ENCODE measurements at places on chromosomes 7 and 10.
A peak's percentile ranks its signal among the peaks of the same experiment; 100 is the strongest.

- DNase-seq, result no peak
Observed at GRCh38 chr10:93851169-93851568, 42.6 kb upstream of the SLC35G1 start.

GRCh38 chr7:54397836-54398612 lies 144.2 kb upstream of the VSTM2A start:
- DNase-seq, result no peak

GRCh38 chr10:112963835-112964234 lies 13.8 kb downstream of the TCF7L2 start:
- DNase-seq, result no peak

DNA sequence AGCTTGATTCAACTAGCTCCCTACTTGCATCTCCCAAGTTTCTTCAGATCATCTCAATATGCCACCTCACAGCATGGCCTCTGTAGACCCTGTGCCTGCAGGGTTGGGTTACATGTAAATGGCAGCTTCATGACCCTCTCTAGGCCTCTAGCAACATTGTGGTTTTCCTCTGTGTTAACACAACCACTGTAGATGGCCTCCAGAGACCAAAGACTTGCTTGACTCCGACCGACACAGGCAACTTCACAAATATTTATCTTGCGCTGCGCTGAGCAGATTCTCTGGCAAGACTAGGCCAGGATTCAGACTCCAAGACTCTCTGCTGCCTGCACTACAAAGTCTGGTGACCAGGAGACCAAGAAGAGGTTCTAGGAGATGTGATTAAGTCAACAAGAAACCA lies 75.9 kb downstream of the CNOT4 start:
- no peak for DNase-seq

- no peak for DNase-seq
Observed at GRCh38 chr10:133335246-133336117, 1.2 kb downstream of the CALY start.

DNA sequence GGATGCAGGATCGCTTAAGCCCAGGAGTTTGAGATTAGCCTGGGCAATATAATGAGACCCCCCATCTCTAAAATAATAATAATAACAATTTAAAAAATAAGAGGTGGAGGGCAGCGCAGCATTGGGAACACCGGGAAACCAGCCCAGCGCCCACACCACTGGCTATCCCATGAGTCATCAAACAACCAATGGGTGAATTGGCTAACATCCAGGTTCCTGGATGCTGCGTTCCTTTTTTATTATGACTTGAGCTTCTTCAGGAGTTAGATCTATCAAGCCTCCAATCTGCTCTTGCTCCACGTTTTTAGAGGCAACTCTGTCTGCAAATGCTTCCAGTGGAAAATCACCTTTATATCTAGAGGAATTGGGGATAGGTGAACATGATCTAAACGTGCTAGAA lies 10.0 kb upstream of the LRRC4 start:
- no peak for DNase-seq

DNA sequence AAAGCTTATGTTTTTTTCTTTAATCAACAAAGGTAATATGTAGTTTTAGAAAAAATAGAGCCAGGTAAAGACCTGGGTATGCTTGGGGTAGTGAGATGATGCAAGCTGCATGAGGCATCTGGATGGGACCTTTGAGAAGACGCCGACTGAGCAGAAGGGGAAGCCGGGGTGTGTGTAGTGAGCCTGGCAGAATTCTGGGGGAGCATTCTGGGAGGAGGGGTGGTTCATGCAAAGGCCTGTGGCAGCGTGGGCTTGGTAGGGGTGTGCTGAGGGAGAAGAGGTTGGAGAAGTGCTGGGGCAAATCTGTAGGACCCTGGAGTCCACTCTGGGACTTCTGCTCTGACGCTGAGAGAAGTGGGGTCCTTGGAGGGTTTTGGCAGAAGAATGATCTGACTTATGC lies 33.9 kb upstream of the SHH start:
- no peak for DNase-seq

DNA sequence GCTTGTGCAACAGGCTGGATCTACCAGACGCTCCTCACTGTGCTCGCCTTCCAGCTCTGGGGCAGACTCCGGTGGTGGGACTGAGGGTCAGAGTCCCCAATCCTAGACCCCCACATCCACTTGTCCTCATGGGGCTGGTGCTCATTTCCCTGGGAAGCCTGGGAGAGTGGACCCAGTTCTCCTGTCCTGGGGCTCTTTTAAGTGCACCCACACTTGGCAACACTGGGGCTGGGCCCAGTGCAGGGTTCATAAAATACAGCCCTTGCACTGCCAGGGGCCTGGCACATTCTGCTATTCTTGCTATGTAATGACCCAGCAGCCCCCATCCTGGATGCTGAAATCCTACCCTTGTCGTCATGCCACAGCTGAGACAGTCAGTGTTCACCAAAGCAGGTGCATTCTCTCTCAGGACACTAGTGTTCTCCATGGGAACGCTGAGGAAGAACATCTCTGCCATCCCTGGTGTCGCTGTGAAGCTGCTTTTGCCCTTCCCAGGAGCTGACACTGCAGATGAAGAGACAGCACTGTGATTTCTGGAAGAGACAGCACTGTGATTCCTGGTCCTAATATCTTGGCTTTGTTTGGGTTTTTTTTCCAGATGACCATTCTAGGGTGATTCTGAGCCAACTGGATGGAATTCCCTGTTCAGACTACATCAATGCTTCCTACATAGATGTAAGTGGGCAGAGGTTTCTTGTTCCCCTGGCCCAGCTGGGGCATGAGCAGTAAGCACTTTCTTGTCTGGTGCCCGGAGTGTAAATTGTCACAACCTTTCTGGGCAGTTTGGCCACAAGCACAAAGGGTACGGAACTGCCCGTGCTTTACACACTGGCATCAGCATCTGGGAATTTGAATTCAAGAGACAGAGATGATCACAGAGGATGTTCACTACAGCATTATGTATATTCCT lies 65.6 kb downstream of the MKI67 start:
- DNase-seq, result no peak

DNA sequence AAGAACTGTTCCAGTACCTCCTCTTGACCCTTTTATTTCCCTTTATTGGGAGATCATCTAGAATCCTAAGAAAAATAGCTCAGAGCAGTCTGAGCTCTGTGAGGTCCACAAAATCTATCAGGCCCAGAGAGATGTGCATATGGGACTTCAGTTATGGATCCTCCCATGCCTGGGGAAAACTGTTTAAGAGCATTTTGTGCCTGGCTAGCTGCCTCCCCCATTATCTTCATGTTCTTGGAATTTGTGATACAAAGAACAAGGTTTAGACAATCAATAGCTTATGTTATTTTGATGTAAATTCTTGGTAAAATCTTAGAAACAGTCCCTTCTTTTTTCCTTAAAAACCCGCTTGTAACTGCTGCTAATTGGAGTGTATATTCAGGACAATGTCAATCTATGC lies 75.2 kb downstream of the USP6NL start:
- no peak for DNase-seq

- no peak for DNase-seq
Observed at GRCh38 chr7:101724957-101725356, 92.5 kb upstream of the CUX1 start.

- no peak for DNase-seq
Observed at GRCh38 chr7:76189276-76189675, 12.4 kb upstream of the SRRM3 start.

DNA sequence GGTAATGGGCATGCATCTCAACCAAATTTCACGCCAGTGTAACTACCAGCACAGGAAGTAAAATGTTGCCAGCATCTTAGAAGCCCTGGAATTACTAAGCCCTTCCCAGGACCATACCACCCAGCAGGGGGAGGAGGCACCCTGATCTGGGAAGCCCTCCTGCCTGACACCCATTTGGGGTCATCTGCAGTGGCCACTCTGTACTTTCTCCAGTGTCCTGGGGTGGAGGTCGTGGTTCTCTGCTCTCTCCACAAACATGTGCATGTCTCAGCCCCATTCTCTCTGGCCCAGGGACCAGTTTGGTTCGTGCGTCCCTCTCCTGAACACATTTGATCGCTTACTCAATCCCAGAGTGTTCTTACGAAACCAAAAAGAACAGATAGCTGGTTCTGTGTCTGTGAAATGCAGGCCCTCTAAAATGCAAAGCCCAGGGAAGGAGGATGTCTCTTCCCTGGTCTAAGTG lies 9.4 kb upstream of the LRRC27 start:
- DNase-seq, result no peak

DNA sequence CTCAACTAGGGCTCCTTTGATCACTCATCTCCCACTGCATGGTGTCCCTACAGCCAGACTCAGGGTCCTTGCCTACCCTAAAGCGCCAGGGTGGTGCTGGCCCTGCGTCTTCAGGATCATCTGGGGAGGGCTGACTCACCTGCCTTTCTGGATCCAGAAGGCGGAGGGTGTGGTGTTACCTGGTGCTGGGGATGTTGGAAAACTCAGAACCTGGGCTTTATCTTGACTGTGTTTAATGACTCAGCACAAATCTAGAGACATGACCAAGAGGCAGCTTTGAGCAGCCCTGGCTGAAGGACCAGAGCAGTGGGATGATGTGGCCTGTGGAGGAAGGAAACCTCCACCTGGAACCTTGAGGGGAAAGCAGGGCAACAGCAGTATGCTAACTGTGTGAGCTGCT lies 96.5 kb downstream of the GRK5 start:
- no peak for DNase-seq

DNA sequence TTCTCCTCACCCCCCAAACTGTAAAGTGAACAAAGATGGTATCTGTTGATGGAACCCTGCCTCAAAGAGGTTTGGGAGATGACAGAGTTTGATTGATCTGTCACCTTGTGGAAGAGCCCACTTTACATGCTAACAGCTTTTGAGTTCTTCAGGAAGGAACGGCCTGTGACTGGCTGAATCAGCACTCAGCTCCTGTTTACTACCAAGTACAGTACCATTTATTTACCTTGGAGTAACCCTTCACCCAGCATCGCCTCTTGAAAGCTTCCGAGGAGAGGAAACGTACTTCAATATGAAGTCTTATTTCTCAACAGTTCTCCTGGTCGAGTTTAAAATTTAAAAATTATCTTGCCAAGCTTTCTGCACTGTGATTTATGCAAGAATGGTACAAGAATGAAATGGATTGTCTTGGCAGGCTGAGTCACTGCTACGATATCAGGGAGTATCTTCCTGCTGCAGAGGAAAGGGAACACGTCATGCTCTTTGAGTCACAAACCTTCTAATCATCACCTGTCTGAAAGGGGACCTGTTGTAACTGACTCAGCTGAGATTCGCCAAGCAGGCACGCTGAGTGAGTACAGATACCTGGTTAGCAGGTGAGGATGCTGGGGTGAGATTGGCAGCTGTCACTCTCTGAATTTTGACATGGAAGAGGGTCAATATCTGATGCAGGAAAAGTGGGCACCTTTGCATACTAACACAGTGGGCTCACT lies 30.1 kb downstream of the KLF6 start:
- DNase-seq, result peak; percentile 32

- no peak for DNase-seq
Observed at GRCh38 chr10:52453501-52453900, 139.4 kb downstream of the DKK1 start.

DNA sequence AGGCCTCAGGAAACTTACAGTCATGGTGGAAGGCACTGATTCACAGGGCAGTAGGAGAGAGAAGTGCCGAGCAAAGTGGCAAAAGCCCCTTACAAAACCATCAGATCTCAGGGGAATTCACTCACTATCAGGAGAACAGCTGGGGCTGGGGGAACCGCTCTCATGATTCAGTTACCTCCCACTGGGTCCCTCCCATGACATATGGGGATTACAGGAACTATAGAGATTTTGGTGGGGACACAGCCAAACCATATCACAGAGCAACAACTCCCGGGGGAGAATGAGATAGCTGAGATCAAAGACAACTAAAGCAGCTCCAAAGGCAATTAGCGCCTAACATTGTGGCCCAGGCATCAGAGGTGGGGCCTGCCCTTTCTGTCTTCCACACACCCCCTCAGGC lies 85.4 kb upstream of the VOPP1 start:
- no peak for DNase-seq

DNA sequence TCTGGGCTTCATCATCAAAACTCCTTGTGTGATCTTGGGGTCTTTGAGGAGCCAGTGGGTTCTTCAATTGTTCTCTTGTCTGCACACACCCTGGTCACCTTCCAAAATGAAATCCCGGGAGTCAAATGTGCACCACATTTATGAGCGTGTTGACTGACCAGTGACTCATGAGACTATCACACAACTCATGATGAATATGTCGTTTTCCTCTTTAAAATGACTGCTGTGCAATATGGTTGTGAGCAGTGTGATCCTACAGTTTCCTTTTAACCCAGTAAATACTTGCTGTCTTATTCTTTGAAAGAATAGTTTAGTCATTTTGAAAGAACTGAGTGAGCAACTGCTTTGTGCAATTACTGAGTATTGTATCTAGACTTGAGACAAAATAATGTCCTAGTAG lies 149.2 kb downstream of the DYNC1I1 start:
- no peak for DNase-seq

GRCh38 chr10:72375585-72375984 lies 20.9 kb upstream of the DNAJB12 start:
- DNase-seq, result no peak

DNA sequence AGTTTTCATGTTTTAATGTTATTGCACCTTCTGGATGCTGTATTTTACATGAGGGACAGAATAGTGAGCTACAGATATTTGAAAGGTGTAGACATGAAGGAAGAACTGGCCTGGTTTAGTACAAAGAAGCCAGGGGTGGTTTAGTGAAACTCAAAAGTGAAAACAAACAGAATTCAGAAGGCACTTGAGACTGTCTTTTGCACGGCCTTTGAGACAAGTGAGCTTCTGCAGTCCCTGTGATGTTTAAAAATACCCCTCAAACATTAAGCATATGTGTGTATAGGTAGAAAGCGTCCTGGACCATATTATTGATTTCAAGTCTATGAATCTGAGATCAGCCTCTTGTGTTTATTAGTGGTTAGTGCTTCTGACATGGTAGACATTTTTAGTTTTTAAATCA lies 118.9 kb downstream of the CDK14 start:
- no peak for DNase-seq

All from NCI-H510A (cell line).